BE2C (cell line): ENCODE measurements at places on chromosomes 1 and 21.
A peak's percentile ranks its signal among the peaks of the same experiment; 100 is the strongest.

DNA sequence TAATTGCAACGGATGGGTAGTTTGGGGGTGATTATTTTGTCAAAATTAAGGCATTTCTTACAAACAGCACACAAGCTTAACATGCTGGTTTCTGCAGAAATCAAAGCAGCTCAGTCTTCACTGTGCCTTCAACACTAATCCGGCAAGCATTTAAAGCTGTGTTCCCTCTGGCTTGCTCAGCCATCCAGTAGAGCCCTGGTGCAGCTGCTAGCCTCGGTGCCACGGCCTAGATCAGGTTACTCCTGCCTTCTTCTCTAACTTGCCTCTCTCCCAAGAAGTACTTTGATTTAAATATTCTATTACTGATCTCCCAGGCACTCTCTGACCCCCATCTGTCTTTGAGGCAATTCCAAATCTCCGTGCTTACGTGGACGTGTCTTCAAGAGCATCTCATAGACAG, 85.6 kb downstream of the GREM2 start:
- DNase-seq: no peak

DNA sequence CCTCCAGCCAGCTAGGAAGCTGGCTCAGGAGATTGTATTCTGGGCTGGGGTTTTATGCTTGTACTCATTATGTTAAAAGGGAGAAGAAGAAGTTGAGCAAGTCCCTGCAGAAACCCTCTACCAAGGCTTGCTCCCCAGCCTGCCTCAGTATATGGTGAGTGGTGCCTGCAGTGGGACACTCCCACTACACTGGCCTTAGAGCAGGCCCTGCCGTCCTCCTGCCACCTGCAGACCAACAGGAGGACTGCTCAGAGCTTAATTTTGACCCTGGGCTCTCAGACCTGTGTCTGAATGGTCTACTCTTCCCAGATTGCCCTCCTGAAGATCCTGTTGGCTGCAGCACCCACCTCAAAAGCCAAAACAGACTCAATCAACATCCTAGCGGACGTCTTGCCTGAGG, 13.0 kb downstream of the STRIP1 start:
- DNase-seq: no peak

DNA sequence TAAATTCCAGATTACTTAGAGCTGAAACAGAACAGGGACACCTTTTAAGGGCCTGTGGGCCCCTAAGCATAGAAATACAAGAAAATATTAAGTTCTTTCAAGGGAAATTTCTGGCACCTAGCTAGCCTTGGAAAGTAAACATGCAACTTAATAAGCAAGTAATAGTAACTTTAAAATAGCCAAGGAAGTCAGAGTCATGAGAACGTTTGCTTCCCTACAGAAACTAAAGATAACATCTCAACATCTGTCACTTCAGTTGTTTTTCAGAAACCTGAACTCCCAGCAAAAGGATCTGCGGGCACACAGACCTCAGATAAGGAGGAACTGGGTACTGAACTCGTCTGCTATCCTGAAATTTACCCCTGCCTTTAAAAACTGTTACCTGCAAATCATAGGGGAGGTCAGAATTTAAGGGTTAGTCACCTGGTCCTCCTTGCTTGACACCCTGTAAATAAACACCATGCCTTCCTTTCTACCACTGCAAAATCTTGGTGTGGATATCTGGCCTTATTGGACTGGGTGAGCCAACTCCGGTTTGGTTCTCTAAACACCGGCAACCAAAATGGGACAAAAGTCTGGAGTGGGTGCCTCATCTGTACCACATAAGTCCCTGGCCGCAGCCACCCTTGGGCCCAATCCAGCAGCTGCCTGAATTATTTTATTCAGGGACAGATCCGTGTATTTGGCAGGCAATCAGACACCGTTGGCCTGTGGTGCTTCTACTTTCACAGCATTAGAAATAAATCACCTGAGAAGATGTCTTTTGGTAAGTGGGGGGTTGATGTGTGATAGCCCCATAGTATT, 27.9 kb downstream of the NRDC start:
- DNase-seq: no peak

- DNase-seq: no peak
Measured at GRCh38 chr1:179550746-179551682, 24.7 kb downstream of the NPHS2 start.

GRCh38 chr1:64921771-64922170, 44.6 kb downstream of the JAK1 start:
- DNase-seq: no peak

DNA sequence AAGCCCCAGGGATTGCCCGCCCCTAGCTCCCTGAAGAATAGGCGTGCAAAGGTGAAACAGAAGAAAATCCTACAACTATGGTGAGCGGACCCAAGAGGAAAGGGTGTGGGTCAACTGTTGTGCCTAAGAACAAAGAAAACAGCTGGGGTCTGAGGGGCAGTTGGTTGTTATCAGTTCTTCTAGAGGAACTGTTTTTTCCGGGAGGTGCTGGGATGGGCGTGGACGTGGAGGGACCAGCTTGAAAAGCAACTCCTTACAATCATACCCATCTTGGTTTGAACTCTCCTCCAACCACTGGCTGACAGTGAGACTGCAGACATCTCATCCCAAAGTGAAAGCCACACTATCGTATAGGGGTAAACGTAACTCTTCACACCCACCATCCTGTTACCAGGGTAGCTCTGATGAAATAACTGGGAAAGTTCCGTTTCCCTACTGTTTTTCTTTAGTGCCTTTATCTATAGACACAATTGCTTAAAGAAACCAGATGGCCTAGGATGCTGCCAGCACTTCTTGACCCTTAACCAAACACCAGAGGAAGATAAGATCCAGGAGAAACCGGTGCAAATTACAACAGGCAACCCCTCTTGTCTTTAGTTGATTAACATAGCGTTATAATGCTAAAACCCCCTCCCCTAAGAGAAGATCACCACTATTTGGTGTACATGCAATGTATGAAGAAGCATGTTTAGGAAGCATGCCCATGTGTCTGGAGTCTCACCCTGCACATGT, 25.6 kb upstream of the FAM89A start:
- no peak for DNase-seq

- DNase-seq: peak; percentile 87
Measured at GRCh38 chr1:205284420-205285144, 37.0 kb downstream of the NUAK2 start.

DNA sequence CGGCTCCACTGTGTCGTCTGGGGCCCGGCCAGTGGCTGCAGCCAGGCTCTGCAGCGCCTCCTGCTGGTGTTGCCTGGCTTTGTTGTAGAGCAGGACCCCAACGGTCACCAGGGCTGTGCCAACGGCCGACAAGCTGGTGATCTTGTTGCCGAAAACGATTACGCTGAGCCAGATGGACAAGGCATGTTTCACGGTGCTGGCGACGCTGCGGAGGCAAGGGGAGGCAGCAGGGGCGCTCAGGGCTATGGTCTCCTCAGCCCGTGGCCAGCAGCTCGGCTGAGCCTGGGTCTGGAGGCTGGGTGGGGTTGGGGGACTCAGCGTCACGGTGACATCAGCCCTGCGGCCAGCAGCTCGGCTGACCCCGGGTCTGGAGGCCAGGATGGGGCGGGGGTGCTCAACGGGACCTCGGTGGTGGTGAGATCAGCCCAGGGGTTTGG, 7.0 kb upstream of the CDK11B start:
- peak; percentile 70 for DNase-seq

GRCh38 chr21:36696390-36697059, 2.4 kb upstream of the SIM2 start:
- no peak for DNase-seq
